ENCODE measurements at places on chromosomes 3 and 15.

DNA sequence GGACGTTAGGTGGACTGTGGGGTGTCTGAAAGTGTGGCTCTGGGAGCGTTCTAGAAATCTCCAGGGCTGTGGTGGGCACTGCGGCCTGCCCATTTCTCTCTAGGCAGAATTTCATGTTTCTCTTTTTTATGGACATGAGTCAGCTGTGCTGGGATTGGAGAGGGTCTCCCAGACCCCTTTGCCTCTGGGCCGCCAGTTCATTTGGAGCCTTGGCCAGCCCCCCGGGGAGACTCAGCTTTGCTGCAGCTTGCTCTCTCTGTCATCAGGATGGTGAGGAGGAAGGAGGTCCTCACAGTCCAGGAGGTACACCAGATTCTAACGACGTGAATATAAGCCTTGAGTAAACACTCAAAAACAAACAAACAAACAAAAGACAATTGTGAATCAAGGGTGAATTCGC is 149.6 kb upstream of the RGMA start:
- no peak for DNase-seq

DNA sequence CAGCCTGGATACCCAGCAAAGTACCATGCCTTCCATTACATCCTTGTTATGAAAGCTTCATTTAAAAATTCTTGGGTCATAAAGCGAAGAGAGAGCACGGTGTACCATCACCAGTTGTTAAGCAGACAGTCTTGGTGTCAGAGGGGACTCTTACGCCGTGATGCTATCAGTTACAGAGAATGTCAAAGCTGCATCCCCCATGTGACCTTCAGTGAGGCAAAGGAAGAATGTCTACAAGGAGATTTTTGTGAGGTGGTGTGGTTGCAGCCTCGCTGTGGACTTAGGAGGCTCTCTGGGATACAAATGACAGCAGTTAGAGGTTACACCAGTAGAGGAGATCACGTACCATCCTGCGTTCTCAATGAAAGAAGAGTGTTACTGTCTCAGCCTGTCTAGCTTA is 278.3 kb downstream of the FEZF2 start:
- no peak for DNase-seq

- peak; percentile 50 for DNase-seq
These were observed 18.1 kb upstream of the VGLL4 start for GRCh38 chr3:11661827-11662226.

DNA sequence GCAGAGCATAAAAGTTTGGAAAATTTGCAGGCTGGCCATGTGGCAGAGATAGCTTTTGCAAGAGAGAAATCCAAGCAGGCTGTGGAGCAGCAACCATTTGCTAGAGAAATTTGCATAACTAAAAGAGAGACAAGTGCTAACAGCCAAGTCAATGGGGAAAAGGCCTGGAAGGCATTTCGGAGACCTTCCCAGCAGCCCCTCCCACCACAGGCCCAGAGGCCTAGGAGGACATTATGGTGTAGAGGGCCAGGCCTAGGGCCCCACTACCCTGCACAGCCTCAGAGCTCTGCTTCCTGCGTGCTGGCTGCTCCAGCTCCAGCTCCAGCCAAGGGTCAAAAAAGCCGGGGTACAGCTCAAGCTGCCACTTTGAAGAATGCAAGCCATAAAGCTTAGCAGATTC is 82.7 kb downstream of the MYO5A start:
- no peak for DNase-seq

DNA sequence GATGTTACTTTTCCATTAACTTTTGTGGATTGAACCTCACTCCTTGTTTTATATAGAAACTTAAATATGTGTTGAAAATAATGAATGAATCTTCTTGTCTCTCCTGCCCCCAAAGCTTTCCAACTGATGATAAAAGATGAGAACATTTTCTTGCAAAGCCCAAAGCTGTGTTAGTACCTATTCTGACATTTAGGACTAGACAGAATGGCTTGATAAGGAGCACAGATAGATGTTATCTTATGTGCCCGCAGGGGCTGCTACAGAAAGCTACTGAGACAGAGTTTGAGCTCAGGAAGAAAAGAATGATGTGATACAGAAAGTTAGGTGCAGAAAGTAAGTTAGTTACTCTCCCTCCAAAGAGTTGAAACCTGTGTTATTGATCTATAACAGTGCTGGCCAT is 109.4 kb upstream of the ATP11B start:
- no peak for DNase-seq

DNA sequence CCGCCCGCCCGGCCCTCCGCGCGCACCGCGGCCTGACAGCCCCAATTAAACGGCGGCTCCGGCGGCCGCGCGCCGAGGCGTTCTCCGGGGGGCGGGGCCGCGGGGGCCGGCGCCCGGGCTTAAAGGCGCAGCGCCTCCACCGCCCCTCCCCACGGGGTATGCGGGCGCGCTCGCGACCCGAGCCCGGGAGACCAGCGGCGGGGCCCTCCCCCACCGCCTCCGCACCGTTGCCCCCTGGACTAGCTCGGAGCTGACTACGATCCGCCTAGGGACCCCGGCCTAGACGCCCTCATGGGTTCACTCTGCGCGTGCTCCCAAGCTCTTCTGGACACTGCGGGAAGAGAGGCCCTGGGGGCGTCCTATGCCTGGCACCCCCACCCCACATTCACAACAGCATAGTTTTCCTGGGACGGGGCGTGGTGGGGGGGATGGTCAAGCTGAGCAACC is at the start of gene DUSP7:
Gene DUSP7 (minus strand): TSS at position 51 of the 447 bp plus-strand sequence. CDS start 205 bp downstream, outside the sequence.
- peak; percentile 73 for DNase-seq

DNA sequence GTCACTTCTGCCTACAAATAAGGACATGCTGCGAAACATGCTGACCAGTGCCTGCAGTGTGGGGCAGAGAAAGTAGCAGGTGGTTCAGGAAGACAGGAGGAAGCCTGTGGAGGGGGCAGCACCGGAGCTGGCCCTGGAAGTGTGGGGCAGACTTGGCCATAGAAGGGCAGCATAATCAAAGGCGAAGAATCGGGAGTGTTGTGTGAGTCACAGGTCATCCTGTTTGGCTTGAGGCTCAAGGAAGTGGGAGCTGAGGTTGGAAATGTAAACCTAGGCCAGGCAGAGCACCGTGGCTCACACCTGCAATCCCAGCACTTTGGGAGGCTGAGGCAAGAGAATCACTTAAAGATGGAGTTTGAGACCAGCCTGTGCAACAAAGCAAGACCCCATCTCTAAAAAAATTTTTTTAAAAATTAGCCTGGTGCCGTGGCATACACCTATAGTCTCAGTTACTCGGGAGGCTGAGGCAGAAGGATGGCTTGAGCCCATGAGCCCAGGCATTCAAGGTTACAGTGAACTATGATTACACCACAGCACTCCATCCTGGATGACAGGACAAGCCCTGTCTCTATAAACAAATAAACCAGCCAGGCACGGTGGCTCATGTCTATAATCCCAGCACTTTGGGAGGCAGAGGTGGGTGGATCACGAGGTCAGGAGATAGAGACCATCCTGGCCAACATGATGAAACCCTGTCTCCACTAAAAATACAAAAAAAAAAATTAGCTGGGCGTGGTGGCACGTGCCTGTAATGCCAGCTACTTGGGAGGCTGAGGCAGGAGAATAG is 54.0 kb downstream of the FAM43A start:
- no peak for DNase-seq

GRCh38 chr3:197428952-197429351 is 126.8 kb downstream of the BDH1 start:
- no peak for DNase-seq

- no peak for DNase-seq
These were observed 5.5 kb downstream of the SFMBT1 start for GRCh38 chr3:53040351-53040820.

DNA sequence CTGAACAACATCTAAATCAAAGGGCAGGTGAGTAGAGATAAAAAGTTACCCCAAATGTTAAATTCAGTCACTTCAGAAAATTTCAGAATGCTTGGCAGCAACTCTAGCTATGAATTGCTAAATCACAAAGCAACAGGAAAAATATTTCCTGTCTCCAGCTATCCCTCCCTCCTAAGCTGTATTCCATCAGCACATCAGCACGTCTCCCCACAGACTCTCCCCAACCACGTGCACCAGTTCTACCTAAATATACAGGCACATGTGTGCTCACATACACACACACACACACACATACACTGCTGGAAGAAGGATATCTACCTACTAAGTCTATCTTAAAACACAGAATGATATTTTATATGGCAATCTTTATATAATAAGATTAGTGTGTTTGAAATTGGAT is 177.1 kb upstream of the ARHGEF26 start:
- DNase-seq: no peak

DNA sequence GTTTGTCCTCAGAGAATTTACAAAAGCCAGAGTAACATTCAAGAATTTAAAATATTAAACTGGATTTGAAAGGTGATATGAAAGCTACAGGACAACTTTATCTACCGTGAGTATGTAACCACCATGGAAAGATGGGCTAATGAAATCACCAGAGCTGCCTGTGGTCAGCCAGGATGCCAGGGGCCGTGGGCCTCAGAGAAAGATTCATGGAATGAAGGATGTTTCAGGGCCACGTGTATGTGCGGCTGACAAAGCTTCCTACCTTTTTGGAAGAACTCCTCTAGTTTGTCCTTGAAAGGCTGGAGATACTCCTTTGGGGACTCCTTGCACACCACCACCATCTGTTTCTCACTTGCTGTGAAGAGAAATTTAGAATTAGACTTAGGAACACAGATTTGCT is 138.9 kb downstream of the GREM1 start:
- DNase-seq: no peak

- DNase-seq: no peak
These were observed 430.8 kb downstream of the DIPK2A start for GRCh38 chr3:144402430-144402829.

DNA sequence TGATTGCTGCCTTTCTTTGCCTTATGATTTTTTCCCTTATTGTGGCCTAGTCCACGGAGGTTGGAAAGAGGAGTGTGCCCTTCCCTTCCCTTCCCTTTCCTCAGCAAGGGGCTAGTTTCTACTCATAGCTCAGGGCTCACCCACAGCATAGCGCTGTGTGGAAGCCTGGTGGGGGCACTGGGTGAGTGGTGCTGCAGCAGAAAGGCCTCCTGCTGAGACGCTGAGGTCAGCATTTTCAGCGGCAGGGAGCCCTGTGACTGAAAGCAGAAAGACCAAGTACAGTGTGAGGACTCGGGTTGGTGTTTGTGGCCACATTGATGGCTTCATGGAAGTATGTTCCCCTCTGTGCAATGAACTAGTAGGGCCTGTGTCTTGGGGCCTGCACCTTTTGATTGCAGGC is 21.9 kb downstream of the CACNA1D start:
- no peak for DNase-seq

GRCh38 chr15:41603941-41604911 is 45.2 kb downstream of the TYRO3 start:
- DNase-seq: peak; percentile 71

- peak; percentile 15 for DNase-seq
These were observed 79.8 kb downstream of the NECTIN3 start for GRCh38 chr3:111151438-111151837.

DNA sequence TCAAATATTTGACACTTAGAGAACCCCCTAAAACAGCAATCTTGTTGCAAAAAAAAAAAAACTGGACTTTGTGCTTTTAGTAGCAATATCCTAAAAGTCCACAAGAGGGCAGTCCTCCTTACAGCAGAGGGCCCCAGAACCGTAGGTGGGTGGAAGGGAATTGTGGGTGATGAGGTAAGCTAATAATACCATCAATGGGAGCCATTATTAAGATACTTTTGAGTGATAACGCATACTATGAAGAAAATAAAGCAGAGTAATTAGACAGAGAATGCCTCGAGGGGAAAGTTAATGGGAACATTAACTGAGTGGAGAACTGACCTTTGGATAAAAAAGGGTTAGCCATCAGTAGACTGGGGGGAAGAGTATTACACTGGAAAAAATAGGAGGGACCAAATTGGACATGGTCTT is 229.9 kb downstream of the THRB start:
- DNase-seq: peak; percentile 22

GRCh38 chr3:117404141-117404540 is 694.6 kb downstream of the TUSC7 start:
- DNase-seq: no peak

All from hepatic stellate cell (primary cell).